ENCODE measurements at places on chromosomes 7 and 10.

DNA sequence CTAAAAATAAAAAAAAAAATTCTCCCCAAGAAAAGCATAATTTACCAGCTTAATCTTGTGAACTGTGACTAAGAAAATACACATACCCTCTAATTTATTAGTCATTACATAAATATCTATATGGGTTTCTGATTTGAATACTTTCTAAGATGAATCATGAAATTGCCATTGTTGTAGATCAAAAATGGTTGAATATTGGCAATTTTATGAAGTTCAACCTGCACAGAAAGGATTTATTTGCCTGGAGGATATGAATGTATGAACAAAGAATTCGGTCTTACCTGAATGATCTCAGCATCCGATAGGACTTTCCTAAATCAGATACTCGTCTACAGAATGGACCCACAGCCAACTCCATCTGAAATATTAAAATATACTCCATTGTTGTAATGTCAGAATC lies 61.5 kb downstream of the HBP1 start:
- DNase-seq, result no peak
- no peak overlapping the region for H3K4me3 ChIP-seq
- no peaks in the 10 kb centered on the region for H3K4me1 ChIP-seq
- H3K36me3 ChIP-seq, result no peaks in the 10 kb centered on the region
- no peaks in the 10 kb centered on the region for H3K27me3 ChIP-seq

GRCh38 chr10:75272896-75273295 lies 37.1 kb upstream of the COMTD1 start:
- H3K4me3 ChIP-seq, result no peak overlapping the region
- H3K27ac ChIP-seq, result no peak overlapping the region
- no peak for DNase-seq
- H3K27me3 ChIP-seq, result no peaks in the 10 kb centered on the region
- H3K4me1 ChIP-seq, result no peaks in the 10 kb centered on the region
- H3K36me3 ChIP-seq, result no peaks in the 10 kb centered on the region

- peaks cover 24% of the 10 kb centered on the region for H3K36me3 ChIP-seq
- H3K27ac ChIP-seq, result peak overlapping the region; percentile 52
- DNase-seq, result no peak
- H3K4me1 ChIP-seq, result peaks cover 9% of the 10 kb centered on the region
- H3K4me3 ChIP-seq, result no peak overlapping the region
- H3K27me3 ChIP-seq, result no peaks in the 10 kb centered on the region
Observed at GRCh38 chr10:4835494-4835918, 9.5 kb downstream of the AKR1E2 start.

- no peaks in the 10 kb centered on the region for H3K27me3 ChIP-seq
- no peak overlapping the region for H3K27ac ChIP-seq
- H3K36me3 ChIP-seq, result peaks cover 8% of the 10 kb centered on the region
Observed at GRCh38 chr10:35574924-35575352, 30.2 kb upstream of the GJD4 start.

DNA sequence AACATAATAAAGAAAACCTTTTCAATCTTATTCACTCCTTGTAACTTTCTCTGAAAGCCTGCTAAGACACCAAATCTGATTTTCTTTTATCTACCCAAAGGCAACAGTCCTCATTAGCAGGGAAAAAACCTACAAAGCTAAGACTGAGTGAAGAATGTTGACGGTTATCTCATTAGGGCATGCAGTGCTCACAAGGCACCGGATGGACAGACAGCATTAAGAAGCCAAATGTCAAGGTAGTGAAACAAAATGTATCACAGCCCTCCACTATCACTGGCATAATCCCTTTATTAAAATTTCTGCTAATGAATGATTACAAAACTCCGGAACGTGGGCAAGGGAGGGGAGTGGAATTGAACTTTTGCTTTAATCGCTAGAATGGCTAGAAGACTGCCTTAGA lies 442.8 kb downstream of the NEBL start:
- no peak overlapping the region for H3K27ac ChIP-seq
- no peaks in the 10 kb centered on the region for H3K4me1 ChIP-seq
- no peaks in the 10 kb centered on the region for H3K27me3 ChIP-seq
- no peak overlapping the region for H3K4me3 ChIP-seq
- no peak for DNase-seq

DNA sequence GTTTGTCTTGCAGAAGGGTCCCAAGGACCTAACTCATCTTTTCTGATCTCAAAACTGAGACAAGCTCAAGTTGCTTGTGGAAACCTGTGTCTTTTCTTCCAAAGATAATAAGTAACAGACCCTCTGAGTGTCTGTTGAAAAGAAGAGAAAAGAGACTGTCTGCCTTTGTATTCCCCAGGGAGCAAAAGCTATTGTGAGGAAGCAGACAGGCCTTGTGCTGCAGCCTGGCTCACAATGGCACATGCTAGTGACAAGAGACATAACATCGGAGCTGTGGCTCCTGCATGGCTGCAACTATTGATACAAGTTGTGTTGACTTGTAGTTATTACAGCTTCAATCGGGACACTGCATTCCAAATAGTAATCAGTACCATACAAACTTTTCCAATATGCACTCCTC lies 202.9 kb downstream of the DKK1 start:
- DNase-seq, result no peak
- no peaks in the 10 kb centered on the region for H3K36me3 ChIP-seq
- no peaks in the 10 kb centered on the region for H3K27me3 ChIP-seq
- no peak overlapping the region for H3K4me3 ChIP-seq

DNA sequence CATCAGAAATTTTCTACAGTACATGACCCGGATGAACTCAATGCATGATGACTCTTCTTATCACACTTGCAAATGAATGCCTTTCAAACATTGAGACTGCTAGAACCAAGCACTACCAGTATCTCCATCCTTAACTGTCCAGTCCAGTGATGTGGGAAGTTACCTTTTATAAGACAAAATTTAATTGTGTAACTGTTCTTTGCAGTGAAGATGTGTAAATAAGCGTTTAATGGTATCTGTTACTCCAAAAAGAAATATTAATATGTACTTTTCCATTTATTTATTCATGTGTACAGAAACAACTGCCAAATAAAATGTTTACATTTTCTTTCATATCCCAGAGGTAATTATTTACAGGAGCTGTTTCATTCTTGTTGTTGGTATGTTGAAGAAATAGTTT lies 40.1 kb downstream of the LGI1 start:
- H3K36me3 ChIP-seq, result no peaks in the 10 kb centered on the region
- H3K4me3 ChIP-seq, result no peak overlapping the region
- H3K4me1 ChIP-seq, result no peaks in the 10 kb centered on the region

GRCh38 chr7:21844742-21845141 lies 101.0 kb downstream of the CDCA7L start:
- no peaks in the 10 kb centered on the region for H3K4me1 ChIP-seq
- no peaks in the 10 kb centered on the region for H3K27me3 ChIP-seq
- no peak overlapping the region for H3K27ac ChIP-seq
